ENCODE measurements at places on chromosomes 4 and X.

GRCh38 chrX:96682516-96682915 lies 2.1 kb upstream of the DIAPH2 start:
- no peak for DNase-seq

DNA sequence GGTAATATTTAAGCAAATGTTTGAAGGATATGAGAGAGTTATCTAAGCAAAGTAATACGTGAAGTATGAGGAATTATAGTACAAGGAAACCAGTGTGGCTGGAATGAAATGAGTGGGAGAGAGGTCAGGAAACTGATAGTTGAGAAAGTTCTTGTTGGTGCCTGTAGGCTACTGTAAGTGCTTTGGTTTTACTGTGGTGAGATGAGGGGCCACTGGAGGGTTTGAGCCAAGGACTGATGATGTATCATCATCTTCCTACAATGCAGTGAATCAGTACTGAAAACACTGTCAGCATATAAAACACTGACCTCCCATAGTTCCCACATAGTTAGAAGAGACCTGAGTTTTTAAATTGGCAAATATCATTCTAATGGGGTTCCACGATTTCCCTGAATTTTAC lies 367.5 kb upstream of the CTSO start:
- no peak for DNase-seq

GRCh38 chrX:129876771-129877305 lies 29.1 kb upstream of the UTP14A start:
- no peak for DNase-seq

DNA sequence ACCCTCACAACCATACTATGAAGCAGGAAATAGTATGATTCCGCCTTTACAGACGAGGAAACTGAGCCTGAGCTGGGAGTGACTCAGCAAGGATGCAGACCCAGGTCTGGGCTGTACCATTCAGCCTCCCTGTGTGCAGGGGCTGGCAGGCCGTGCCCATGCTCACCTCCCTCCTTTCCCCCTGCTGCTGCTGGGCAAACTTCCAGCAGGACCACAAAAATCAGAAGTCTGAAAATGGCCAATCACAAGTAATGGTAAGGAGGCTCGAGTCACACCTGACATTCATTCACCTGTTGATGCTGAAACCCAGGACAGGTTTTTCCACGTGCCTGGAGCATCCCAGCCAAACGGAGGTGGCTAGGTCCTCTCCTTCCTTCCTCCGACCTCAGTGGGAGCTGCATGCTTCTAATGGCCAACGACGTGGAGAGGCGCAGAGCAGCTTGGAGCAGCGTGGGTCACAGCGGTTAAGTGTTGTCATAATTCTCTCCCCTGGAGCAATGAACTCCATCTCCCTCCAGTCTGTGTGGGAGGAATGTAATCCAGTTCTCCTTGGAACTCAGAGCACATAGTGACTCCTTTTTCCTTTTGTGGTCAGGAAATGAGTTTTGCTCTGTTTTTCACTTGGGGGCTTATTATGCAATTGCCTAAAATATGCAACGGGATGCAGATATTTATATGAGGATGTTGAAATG lies 371.7 kb downstream of the BCOR start:
- DNase-seq, result no peak

DNA sequence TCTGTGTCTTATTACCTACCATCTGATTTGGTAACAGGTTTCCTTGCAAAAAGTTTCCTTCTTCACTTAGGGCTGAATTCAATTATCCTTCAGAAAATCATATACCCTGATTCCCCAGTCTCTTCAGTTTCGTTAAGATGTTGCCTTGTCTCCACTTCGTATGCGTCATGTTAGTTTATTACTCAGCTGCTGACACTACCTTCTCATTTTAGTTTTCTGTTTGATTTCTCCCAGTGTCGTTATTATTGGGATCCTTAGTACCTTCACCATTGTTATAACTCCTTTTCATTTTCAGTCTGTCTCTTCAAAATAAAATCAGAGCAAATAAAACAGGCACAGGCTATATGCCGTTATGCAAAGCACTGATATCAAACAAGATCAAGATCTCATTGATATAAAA lies 87.5 kb upstream of the RBPJ start:
- DNase-seq, result no peak

- DNase-seq, result no peak
These were observed 132.2 kb downstream of the STIM2 start for GRCh38 chr4:26992657-26993361.

DNA sequence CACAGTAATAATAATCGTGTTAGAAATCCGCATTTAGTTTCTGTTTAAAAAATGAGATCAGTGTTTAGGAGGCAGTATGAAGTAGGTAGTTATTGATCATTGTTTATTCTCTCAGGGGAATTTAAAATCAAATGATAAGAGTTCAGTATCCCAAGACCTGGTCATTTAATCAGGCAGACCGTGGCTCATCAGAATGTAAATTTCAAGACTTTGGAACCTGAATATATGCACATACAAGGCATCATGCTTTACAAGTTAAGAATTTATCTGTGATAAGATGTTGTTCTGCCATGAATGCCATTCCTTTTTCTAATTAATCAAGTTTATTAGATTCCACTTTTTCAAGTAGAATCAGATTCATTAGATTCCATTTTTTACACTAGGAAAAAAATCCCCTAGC lies 133.5 kb upstream of the MAOA start:
- no peak for DNase-seq

DNA sequence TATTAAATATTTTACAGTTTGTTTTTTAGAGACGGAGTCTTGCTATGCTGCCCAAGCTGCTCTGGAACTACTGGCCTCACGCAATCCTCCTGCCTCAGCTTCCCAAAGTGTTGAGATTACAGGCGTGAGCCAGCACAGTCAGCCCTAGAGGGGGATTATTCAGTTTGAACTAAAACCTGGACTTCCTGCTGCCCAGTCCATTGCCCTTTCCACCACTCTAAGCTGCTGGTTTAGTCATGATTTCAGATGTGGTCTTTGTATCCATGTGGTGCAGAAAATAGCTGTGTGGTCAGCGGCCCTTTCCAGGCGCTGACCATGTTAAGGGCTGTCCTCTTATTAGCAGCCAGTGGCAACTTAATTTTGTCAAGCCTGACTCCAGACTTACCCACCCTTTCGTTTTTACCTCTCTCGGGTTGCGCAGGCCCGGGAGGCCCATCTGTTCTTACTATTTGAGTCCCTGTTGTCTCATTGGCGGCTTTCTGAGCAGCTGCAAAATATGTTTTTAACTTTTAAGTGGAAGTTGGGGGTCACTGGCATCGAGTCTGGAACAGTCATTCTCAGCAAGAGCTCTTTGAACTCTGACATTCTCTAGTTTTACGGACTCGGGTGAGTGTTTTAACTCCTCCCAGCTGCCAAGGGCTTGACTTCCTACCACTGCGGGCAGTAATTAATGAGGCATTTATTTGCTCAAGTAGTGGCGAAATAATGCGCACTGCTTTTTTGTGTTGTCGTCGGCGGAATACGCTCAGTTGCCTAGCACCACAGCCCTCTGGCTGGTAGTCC lies 773 bp upstream of the VMA21 start:
- no peak for DNase-seq

DNA sequence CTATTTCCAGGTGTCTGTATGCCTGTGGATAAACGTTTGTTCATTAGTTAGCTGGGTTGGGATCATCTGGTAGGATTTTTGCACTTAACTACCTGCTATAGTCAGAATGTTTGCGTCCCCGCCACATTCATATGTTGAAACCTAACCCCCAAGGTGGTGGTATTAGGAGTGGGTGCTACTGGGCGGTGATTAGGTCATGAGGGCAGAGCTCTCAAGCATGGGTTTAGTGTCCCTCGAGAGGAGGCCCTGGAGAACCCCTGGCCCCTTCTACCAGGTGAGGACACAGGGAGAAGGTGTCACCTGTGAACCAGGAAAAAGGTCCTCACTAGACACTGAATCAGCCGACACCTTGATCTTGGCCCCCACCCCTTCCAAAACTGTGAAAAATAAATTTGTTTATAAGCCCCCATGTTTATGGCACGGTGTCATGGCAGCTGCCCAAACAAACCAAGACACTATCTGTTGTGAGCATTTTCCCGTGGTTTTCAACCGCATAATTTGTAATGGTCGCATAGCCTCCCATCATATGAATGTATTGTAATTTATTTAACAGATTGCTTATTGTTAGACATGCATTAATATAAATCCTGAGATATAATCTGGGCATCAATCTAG lies 92.7 kb upstream of the TRIM2 start:
- DNase-seq, result no peak

DNA sequence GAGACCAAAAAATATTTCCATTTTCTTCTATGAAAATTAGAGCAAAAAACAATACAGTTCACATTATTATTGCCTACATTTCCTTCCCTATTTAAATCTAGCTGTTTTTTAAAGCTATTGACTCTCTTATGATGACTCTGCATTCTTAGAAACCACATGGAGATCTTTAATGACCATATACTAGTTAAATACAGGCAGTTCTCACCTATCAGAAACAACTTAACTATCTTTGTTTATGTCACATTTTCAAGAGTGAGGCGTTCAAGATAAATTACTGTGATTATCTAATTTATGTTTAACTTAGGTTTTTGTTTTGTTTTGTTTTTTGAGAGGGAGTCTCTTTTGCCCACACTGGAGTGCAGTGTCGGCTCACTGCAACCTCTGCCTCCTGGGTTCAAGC lies 3.0 kb downstream of the CISD2 start:
- no peak for DNase-seq

GRCh38 chrX:16100673-16101072 lies 22.7 kb upstream of the GRPR start:
- no peak for DNase-seq

Measured in stimulated activated CD4-positive, alpha-beta T cell treated with anti-CD3 and anti-CD28 coated beads, Interleukin-1b, Interleukin-23, amount 100 ng/mL, for 1 hour (primary cell).